ENCODE measurements at places on chromosomes 11 and 22. TPM values are rescaled to one million over a fixed set of nuclear protein-coding genes. Genes with fewer than 3 reads are reported as not detected.

GRCh38 chr11:109329716-109330115 lies 92.3 kb upstream of the C11orf87 start:
- H3K27ac ChIP-seq = no peak overlapping the region
- no peaks in the 10 kb centered on the region for H3K4me1 ChIP-seq
- no peaks in the 10 kb centered on the region for H3K36me3 ChIP-seq
- H3K27me3 ChIP-seq = no peaks in the 10 kb centered on the region
- no peak for DNase-seq

Gene MS4A3
- not detected for total RNA-seq

DNA sequence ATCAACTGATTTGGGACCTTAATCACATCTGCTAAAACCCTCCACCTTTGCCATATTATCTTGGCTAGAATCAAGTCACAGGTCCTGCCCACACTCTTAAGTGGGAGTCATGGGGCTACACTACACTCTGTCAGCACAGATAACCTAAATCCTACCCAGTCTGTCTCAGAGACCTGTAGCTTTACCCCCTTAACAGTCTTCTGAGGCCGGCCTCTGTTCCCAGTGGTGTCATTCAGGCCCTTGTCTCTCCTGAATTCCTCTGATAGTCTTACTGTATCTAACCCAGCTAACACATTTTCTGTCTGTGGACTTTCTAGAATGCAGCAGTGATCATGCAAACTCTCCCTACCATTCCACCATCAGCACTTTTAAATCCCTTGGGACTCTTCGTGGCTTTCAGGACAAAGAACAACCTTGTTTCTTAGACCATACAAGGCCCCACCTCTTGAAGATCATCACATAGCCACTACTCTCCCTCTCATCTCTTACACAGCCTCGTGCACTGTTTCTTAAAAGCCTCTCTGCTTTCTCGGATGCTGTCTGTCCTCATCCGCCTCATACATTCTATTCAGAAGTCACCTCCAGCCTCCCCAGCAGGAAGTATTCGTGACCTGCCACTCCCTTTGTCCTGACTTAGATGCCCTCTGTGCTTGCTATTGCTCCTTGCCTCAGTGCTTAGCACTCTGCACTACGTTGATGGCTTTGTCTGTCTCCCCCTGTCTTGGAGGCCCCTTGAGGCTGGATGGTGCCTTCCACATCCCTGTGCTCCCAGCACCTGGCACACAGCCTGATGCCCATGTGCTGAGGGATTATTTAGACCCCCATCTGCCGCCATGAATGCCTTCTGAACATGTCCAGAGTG lies 57.9 kb downstream of the PANX1 start:
- H3K4me1 ChIP-seq = no peaks in the 10 kb centered on the region
- H3K36me3 ChIP-seq = peaks cover 10% of the 10 kb centered on the region
- H3K27me3 ChIP-seq = no peaks in the 10 kb centered on the region
- DNase-seq = no peak
- H3K27ac ChIP-seq = no peak overlapping the region
- no peak overlapping the region for H3K4me3 ChIP-seq

GRCh38 chr11:18280438-18281045 lies 14.5 kb downstream of the SAA1 start:
- peak overlapping the region; percentile 79 for H3K27ac ChIP-seq
- H3K4me3 ChIP-seq = peak overlapping the region; percentile 42
- peaks cover 25% of the 10 kb centered on the region for H3K4me1 ChIP-seq
- no peak for DNase-seq
- H3K27me3 ChIP-seq = no peaks in the 10 kb centered on the region

DNA sequence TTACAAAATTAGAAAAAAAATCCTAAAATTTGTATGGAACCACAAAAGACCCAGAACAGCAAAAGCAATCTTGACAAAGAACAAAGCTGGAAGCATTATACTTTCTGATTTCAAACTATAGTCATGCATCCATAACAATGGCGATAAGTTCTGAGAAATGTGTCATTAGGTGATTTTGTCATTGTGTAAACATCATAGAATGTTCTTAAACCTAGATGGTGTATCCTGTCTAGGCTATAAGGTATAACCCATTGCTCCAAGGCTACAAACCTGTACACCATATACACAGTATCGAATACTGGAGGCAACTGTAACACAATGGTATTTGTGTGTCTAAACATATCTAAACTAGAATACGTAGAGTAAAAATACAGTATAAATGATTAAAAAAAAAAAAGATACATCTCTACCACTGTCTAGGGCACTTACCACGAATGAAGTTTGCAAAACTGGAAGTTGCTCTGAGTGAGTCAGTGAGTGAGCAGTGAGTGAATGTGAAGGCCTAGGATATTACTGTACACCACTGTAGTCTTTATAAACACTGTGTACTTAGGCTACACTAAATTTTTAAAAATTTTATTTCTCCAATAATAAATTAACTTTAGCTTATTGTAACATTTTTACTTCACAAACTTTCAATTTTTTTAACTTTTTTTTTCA lies 18.1 kb upstream of the SC5D start:
- H3K36me3 ChIP-seq = no peaks in the 10 kb centered on the region
- DNase-seq = no peak
- H3K4me1 ChIP-seq = no peaks in the 10 kb centered on the region
- no peak overlapping the region for H3K4me3 ChIP-seq
- H3K27me3 ChIP-seq = peaks cover 55% of the 10 kb centered on the region

DNA sequence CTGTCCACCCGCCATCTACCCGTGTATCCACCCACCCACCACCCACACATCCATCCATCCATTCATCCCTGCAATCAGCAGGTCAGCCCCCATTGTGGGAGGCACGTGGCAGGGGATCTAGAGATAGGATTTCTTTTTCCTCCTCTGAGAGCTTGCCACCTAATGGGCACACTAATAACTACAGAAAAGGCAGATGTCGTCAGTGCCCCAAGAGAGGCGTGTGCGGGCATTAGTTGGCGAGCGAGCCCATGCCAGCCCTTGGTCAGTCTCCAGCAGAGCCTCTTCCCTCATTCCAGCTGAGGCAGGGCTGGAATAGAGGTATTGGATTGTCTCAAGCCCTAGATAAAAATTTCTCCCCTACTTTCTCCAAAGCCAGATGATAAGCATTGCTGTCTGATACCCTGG lies 9.7 kb downstream of the USP2 start:
- no peak overlapping the region for H3K27ac ChIP-seq
- no peaks in the 10 kb centered on the region for H3K36me3 ChIP-seq
- peaks cover 8% of the 10 kb centered on the region for H3K27me3 ChIP-seq
- no peak for DNase-seq
- H3K4me1 ChIP-seq = no peaks in the 10 kb centered on the region
- no peak overlapping the region for H3K4me3 ChIP-seq

- no peak overlapping the region for H3K27ac ChIP-seq
- no peak overlapping the region for H3K4me3 ChIP-seq
- DNase-seq = no peak
- no peaks in the 10 kb centered on the region for H3K36me3 ChIP-seq
Observed at GRCh38 chr11:113174882-113175281, 139.5 kb upstream of the TTC12 start.

DNA sequence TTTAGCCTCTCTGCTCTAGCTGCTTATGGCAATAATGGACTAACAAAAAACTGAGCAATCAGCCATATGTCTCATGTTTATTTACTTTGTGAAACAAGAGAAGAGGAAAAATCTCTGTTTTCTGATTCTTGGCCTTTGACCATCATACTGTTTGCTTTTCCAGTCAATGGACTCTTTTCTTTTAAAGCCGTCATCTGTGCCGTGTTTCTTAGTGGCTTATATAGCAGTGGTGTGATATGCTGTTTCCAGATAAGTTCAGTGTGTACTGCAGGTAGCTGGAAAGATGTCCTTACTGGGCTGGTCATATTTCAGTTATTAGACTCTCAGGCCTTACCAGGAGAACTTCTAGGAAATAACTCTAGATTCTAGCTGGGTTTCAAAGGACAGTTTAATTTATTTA lies 33.6 kb upstream of the TECTA start:
- peaks cover 2% of the 10 kb centered on the region for H3K4me1 ChIP-seq
- H3K27me3 ChIP-seq = no peaks in the 10 kb centered on the region
- no peak for DNase-seq
- peaks cover 33% of the 10 kb centered on the region for H3K36me3 ChIP-seq
- H3K4me3 ChIP-seq = no peak overlapping the region

Gene PNPLA5
- total RNA-seq = not detected

Gene SLC6A5
- total RNA-seq = not detected

Gene FAM180B
- 0.19 TPM for total RNA-seq

- peaks cover 17% of the 10 kb centered on the region for H3K4me1 ChIP-seq
- no peak overlapping the region for H3K4me3 ChIP-seq
- DNase-seq = no peak
- no peak overlapping the region for H3K27ac ChIP-seq
- H3K27me3 ChIP-seq = peaks cover 44% of the 10 kb centered on the region
Observed at GRCh38 chr11:16926883-16927626, 87.2 kb downstream of the PLEKHA7 start.

DNA sequence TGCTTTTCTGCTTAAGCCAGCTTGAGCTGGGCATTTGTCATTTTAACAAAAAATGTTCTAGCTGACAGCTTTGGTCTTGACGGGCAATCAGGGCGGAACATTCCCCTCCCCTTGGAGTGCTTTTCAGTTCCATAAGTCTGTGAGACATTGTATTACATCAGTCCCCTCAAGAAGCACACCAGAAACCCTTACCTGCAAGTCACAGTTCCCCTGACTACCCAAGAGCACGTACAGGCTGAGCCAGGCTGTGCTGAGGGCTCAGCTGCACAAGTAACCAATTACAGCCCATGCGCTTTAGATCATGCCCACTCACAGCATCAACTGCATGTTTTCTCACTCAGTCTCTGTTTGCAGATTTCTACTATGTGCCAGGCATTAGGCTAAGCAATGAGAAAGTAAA lies 19.1 kb downstream of the HIRA start:
- DNase-seq = no peak
- H3K4me3 ChIP-seq = no peak overlapping the region
- peaks cover 19% of the 10 kb centered on the region for H3K4me1 ChIP-seq
- no peaks in the 10 kb centered on the region for H3K27me3 ChIP-seq
- peaks cover 26% of the 10 kb centered on the region for H3K36me3 ChIP-seq

Gene UBQLN3
- total RNA-seq = not detected

Gene SGSM1
- total RNA-seq = 0.19 TPM

- no peak overlapping the region for H3K4me3 ChIP-seq
- no peak for DNase-seq
- peaks cover 3% of the 10 kb centered on the region for H3K27me3 ChIP-seq
- no peaks in the 10 kb centered on the region for H3K4me1 ChIP-seq
- H3K36me3 ChIP-seq = no peaks in the 10 kb centered on the region
Observed at GRCh38 chr22:17358415-17358814, 10.8 kb upstream of the CECR2 start.

Gene LIN7C
- 36.4 TPM for total RNA-seq

DNA sequence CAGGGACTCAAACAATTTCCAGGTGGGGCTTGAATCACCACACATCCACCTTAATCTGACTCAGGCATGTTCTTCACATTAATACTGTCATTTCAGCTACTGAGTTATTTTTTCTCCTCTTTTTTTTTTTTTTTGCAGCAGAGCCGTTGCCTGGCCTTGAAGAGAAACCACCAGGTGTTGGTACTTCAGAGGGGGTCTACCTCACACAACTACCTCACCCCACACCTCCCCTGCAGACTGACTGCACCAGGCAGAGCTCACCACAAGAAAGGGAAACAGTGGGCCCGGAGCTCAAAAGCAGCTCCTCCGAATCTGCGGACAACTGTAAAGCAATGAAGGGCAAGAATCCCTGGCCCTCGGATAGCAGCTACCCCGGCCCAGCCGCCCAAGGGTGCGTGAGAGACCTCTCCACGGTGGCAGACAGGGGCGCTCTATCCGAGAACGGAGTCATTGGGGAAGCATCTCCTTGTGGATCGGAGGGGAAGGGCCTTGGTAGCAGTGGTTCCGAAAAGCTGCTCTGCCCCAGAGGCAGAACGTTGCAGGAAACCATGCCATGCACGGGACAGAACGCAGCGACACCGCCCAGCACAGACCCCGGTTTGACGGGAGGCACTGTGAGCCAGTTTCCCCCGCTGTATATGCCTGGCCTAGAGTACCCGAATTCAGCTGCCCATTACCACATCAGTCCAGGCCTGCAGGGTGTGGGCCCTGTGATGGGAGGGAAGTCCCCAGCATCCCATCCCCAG lies 15.1 kb upstream of the SLC25A18 start:
- no peak overlapping the region for H3K27ac ChIP-seq
- no peak overlapping the region for H3K4me3 ChIP-seq
- H3K27me3 ChIP-seq = no peaks in the 10 kb centered on the region
- no peaks in the 10 kb centered on the region for H3K36me3 ChIP-seq
- no peaks in the 10 kb centered on the region for H3K4me1 ChIP-seq

- H3K27me3 ChIP-seq = no peaks in the 10 kb centered on the region
- H3K27ac ChIP-seq = no peak overlapping the region
- peaks cover 52% of the 10 kb centered on the region for H3K4me1 ChIP-seq
- peaks cover 29% of the 10 kb centered on the region for H3K36me3 ChIP-seq
Observed at GRCh38 chr11:14541192-14541947, 21.2 kb upstream of the PSMA1 start.

Gene NTM
- not detected for total RNA-seq

Gene GNAZ
- total RNA-seq = 0.83 TPM

Gene RHOD
- total RNA-seq = 0.35 TPM

GRCh38 chr11:34676227-34676626 lies 55.3 kb downstream of the EHF start:
- no peaks in the 10 kb centered on the region for H3K4me1 ChIP-seq
- DNase-seq = no peak
- no peak overlapping the region for H3K4me3 ChIP-seq
- peaks cover 35% of the 10 kb centered on the region for H3K27me3 ChIP-seq
